ENCODE measurements at places on chromosomes 6 and 20.

DNA sequence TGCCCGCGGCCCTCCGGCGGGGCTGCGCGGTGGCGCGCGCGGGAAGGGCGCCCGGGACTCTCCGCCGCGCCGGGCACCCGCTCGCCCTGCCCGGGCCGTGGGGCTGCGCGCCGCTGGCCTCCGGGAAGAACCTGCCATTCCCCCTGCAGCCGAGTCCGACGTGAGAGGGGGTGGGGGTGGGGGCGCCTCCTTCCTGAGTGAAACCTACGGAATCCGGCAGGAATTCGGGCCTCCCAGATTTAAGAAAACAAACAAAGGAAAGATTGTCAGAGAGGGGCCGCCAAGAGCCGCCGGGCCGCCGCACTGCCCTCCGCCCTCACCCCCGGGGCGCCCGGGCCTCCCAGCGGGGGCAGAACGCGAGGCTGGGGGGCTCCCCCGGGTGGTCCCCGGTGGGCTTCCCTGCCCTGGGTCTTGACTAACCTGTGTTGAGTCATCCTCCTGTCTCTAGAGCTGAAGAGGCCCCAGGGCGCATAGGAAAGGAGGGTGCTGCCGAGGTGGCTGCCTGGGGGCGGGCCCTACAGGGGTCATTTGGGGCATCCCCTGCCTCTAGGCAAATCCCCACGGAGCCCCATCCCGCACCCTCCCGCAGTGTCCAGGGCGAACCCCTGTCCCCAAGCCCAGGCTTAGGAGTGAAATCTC is 42.2 kb upstream of the FOXP4 start:
- peak; percentile 40 for DNase-seq

- no peak for DNase-seq
Observed at GRCh38 chr6:168156742-168157265, 77.8 kb upstream of the FRMD1 start.

- DNase-seq, result no peak
Observed at GRCh38 chr6:101700655-101701054, 307.1 kb downstream of the GRIK2 start.

DNA sequence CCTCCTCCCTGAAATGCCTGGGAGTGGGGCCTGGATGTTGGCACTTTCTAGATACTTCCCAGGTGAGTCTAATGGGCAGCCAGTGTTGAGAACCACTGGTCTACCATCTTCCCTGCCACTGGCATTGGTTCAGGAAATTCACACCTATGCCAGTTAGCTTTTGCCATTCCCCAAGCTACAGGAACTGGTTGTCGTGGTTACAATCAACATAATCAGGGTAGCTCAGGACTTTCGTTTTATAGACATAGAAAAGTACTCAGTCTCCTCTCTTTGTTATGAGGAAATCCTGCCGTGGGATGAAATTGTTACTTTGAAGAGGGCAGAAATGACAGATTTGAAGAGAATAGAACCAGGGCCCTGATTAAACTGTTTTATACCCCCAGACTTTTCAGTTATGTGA is 127.9 kb upstream of the FOXO3 start:
- no peak for DNase-seq

DNA sequence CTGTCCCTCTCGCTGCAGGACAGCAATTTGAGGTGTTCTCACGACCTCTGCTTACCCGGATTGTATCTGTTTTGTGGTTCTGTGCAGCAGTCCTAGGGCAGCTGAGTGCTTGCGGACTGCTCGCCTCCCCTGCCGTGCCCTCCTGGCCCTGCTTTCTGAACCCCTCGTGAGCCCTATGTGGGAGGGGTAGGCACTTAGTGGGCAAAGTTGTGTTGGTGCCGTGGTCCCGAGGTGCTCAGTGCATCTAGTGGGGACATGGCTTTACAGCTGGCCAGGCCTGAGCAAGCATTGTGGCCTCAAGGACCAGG is 5.2 kb downstream of the TMEM181 start:
- no peak for DNase-seq

DNA sequence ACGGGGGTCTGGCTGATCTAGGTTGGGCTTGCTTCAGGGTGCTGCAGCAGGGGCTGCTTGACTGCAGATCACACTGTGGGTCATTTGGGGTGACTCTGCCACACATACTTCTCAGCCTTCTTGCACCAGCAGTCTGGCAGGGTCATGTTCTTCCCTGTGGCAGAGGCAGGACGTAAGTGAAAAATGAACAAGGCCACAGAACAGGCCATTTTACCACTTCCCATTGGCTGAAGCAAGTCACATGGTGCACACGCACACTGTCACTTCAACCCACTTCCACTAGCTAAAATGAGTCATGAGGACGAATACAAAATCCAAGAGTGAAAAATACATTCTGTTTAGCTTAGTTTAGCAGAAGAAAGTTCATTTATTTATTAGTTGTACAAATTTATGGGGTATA is 168.6 kb upstream of the GGTLC1 start:
- no peak for DNase-seq
